ENCODE measurements at places on chromosomes 5 and 9. TPM values are rescaled to one million over a fixed set of nuclear protein-coding genes. Genes with fewer than 3 reads are reported as not detected.

GRCh38 chr5:97842687-97843086, 659.6 kb upstream of the RIOK2 start:
- no peaks in the 10 kb centered on the region for H3K36me3 ChIP-seq
- H3K4me1 ChIP-seq: peaks cover 33% of the 10 kb centered on the region
- H3K27me3 ChIP-seq: peaks cover 3% of the 10 kb centered on the region
- H3K4me3 ChIP-seq: no peak overlapping the region
- no peak overlapping the region for H3K27ac ChIP-seq
- DNase-seq: no peak

DNA sequence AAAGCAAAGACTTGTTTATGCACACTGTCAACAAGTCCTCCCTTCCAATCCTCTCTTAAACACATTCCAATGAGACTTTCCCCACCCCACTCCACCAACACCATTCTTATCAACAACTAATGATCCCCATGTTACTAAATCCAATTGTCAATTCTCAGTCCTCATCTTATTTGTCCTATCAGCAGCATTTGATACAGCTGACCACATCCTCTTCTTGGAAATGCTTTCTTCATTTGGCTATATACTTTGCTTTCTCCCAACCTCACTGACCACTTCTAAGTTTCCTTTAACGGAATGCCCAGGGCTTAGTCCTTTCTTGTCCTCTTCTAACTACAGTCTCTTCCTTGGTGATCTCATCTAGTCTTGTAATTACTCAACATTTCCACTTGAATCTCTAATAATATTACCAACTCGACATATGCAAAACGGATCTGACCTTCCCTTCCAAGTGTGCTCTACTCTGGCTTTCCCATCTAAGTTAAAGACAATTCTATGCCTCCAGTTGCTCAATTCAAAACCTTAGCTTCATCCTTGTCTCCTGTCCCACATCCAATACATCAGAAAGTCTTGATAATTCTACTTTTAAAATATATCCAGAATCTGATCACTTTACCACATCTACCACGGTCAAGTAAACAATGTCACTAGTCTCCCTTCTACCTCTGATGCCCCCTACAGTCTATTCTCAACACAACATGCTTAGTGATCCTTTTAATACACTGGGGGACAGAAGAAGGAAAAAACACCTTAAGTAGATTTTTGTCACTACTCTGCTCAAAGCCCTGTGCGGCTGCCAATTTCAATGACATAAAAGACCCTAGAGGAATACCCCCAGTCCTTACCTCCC, 25.5 kb downstream of the AGTPBP1 start:
- H3K4me3 ChIP-seq: no peak overlapping the region
- H3K4me1 ChIP-seq: no peaks in the 10 kb centered on the region
- no peak overlapping the region for H3K27ac ChIP-seq
- H3K36me3 ChIP-seq: no peaks in the 10 kb centered on the region

PCDHAC1 gene
- not detected for total RNA-seq

DNA sequence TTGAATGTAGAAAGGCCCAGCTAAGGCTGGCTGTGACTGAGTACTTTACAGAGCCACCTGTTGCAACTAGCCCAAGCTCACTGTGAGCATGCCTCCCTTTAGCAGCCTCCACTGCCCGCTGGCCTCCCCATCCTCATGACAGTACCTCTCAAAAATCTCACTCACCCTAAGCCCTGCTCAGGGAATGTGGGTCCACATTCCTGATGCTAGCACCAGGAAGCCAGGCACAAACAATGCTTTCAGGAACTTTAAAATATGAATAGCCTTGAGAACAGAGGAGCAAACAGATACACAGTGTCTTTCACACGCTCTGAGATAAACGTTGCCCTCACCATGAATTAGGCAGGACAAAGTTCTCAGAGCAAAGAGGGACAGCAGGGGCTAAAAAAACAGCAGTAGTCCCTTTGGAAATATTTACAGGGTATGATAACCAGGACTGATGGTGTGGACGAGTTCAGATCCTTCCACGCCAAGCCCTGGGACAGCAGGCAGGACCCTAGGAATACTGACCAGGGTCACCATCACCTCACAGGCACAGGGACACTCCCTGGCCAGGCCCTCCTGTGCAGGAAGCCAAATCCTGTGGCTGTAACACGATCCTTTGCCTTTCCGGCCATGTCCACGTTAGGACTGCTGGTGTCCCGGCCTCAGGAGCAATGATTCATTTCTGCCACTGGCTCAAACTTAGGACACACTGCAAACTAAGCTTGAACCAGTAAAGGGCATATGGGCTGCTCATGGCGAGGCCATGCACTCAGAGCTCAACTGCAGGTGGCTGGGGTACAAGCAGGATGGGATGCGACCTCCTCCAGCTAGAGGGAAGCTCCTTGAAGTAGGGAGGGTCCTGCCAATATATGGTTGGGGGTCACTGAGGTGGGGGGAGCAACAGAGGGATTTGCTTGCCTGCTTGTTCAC, 9.6 kb downstream of the ACSL6 start:
- DNase-seq: peak; percentile 71
- H3K4me3 ChIP-seq: peak overlapping the region; percentile 9
- peaks cover 7% of the 10 kb centered on the region for H3K27me3 ChIP-seq
- peaks cover 22% of the 10 kb centered on the region for H3K4me1 ChIP-seq
- no peaks in the 10 kb centered on the region for H3K36me3 ChIP-seq

SPAAR gene
- 0.26 TPM for total RNA-seq

CTNND2 gene
- total RNA-seq: not detected

BTNL9 gene
- total RNA-seq: not detected

DNA sequence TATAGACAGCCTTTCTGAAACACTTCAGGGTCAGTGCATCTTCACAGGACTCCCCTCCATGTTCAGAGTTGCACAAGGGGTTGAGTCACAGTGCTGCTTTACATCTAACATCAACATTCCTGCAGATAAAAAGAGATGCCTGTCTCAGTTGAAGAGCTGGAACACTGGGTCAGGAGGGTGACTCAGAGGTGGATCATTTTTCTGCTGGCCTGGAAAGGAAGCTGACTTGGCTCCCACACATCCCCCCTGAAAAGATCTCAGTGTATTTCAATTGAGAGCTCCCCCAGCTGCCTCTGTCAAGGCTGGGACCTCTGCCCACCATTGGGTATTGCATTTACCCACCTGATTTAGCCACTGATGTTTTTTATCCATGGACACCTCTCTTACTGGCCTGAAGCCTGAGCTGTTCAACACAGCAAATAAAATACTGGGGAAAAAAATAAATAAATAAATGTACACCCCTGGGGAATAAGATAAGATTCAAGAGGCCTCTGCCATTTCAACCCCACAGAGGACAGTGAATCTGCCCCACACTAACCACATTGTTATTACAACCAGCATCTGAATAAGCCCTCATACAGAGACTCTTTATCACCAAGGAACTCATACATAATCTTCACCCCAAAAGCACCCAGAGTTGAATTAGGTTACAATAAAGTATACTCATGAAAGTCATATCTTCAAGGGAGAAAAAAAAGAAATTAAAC, 716.4 kb downstream of the SEMA5A start:
- H3K27ac ChIP-seq: peak overlapping the region; percentile 89
- DNase-seq: peak; percentile 97
- peaks cover 5% of the 10 kb centered on the region for H3K36me3 ChIP-seq
- no peaks in the 10 kb centered on the region for H3K27me3 ChIP-seq
- peaks cover 95% of the 10 kb centered on the region for H3K4me1 ChIP-seq
- H3K4me3 ChIP-seq: peak overlapping the region; percentile 71

SCGB3A1 gene
- not detected for total RNA-seq

SOX30 gene
- 0.15 TPM for total RNA-seq

SLC36A2 gene
- not detected for total RNA-seq

DOK3 gene
- 1.2 TPM for total RNA-seq

DNA sequence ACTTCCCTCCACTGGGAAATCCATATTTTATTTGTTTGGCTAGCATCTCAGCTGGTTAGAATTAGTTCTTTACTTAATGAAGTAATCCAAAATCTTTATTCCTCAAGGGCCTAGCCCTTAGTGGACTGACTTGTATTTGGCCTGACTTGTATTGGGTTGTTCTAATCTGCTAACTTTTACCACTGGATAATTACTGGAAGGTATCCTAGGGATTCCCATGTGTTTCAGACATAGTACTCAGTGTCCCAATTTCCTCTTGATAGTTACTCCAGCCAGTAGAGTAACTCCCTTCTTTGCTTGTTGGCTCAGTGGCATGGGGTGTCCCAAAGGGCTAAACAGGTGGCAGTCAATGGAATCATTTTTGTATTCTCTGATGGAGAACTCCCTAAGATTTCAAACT, 156.0 kb downstream of the DCP2 start:
- DNase-seq: no peak
- H3K27ac ChIP-seq: no peak overlapping the region
- H3K4me1 ChIP-seq: no peaks in the 10 kb centered on the region
- no peaks in the 10 kb centered on the region for H3K36me3 ChIP-seq

DIRAS2 gene
- not detected for total RNA-seq

GRCh38 chr5:176959051-176959450, 47.5 kb downstream of the UIMC1 start:
- H3K27me3 ChIP-seq: no peaks in the 10 kb centered on the region
- no peak overlapping the region for H3K27ac ChIP-seq
- H3K4me3 ChIP-seq: no peak overlapping the region
- H3K36me3 ChIP-seq: peaks cover 4% of the 10 kb centered on the region

DNA sequence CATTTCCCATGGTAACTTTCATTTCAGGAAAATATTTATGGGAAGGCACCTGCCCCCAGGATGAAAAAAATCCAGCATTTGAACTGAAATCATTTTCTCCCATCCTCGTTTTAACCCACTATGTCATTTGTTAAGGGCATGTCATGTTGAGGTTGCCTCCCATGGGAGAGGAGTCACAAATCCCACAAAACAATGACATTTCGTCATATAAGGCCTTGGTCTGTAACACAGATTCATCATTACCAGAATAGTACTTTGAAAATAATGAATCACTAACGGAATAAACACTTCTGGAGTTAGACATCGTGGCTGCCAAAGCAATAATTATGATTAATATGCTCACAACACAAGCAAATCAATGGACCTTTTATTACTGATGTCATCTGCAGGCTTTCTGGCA, 274.1 kb downstream of the NDUFS4 start:
- no peaks in the 10 kb centered on the region for H3K4me1 ChIP-seq
- H3K27ac ChIP-seq: no peak overlapping the region
- H3K4me3 ChIP-seq: no peak overlapping the region

HRCT1 gene
- total RNA-seq: 3.3 TPM

DNA sequence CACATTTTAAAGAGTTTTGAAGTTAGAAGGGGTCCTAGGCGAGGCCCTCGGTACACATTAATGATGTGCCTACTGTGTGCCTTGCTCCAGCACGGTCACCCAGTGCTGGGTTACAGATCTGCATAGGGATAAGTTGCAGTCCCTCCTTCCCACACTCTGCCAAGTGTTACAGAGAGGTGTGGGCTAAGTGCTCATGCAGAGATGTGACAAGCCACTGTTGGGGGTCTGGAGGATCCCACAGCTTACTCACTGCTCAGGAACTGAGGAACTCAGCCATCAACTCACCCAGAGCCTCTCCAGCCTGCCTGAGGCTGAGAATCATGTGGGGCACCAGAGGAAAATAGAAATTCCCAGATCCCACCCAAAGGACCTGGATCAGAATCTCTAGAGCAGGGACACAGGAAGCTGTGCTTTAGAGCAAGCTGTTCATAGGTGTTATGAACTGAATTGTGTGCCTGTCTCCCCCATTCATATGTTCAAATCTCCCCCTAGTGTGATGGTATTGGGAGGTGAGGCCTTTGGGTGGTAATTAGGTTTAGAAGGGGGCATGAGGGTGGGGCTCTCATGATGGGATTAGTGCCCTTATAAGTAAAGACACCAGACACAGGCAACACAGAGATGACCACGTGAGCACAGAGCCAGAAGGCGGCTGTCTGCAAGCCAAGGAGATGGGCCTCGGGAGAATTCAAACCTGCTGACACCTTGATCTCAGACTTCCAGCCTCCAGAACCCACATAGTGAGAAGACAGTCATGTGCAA, 164.1 kb downstream of the HSD17B3 start:
- no peaks in the 10 kb centered on the region for H3K36me3 ChIP-seq
- H3K27ac ChIP-seq: peak overlapping the region; percentile 32
- H3K4me3 ChIP-seq: peak overlapping the region; percentile 78
- DNase-seq: no peak

GRCh38 chr9:11726659-11727058, 966.5 kb upstream of the TYRP1 start:
- DNase-seq: no peak
- no peak overlapping the region for H3K27ac ChIP-seq
- H3K4me3 ChIP-seq: no peak overlapping the region
- H3K4me1 ChIP-seq: no peaks in the 10 kb centered on the region
- H3K27me3 ChIP-seq: no peaks in the 10 kb centered on the region

PLPP7 gene
- 9.3 TPM for total RNA-seq

- no peak overlapping the region for H3K27ac ChIP-seq
- peaks cover 3% of the 10 kb centered on the region for H3K27me3 ChIP-seq
- peaks cover 39% of the 10 kb centered on the region for H3K36me3 ChIP-seq
These were observed 29.4 kb downstream of the NANS start for GRCh38 chr9:98085944-98086343.

- peaks cover 27% of the 10 kb centered on the region for H3K36me3 ChIP-seq
- H3K27ac ChIP-seq: no peak overlapping the region
- H3K4me3 ChIP-seq: no peak overlapping the region
- no peak for DNase-seq
- peaks cover 65% of the 10 kb centered on the region for H3K4me1 ChIP-seq
These were observed 632.9 kb upstream of the TLE4 start for GRCh38 chr9:78938821-78939220.

DNA sequence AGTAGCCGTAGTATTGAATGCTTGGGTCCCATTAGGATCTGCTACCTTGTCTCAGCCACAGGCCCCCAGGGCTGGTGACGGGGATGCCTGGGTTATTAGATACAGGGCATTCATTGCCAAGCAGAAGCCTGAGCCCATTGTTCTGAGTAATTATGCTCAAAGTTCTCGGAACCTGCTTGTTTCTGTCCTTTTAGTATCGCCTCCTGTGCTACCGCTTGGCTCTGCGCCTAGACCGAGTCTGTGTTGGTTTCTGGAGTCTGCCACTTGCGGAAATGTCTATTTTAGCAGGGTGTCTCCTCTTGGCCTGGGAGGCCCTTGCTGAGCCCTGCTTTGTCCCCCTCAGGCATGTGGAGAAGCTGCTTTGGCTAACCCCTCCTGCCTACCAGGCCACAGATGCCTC, 506.1 kb downstream of the BNC2 start:
- H3K36me3 ChIP-seq: peaks cover 20% of the 10 kb centered on the region
- H3K4me1 ChIP-seq: peaks cover 68% of the 10 kb centered on the region
- H3K4me3 ChIP-seq: no peak overlapping the region
- no peak for DNase-seq
- H3K27ac ChIP-seq: no peak overlapping the region
- no peaks in the 10 kb centered on the region for H3K27me3 ChIP-seq

- no peak overlapping the region for H3K4me3 ChIP-seq
- H3K4me1 ChIP-seq: no peaks in the 10 kb centered on the region
- DNase-seq: no peak
- H3K36me3 ChIP-seq: no peaks in the 10 kb centered on the region
These were observed 128.8 kb downstream of the OLFM1 start for GRCh38 chr9:135216236-135216635.

GRCh38 chr9:21974722-21975409, 19.3 kb downstream of the CDKN2A start:
- DNase-seq: peak; percentile 44
- H3K27ac ChIP-seq: peak overlapping the region; percentile 82

All from HFFc6 (cell line).